ENCODE measurements at places on chromosomes 3 and 15.

DNA sequence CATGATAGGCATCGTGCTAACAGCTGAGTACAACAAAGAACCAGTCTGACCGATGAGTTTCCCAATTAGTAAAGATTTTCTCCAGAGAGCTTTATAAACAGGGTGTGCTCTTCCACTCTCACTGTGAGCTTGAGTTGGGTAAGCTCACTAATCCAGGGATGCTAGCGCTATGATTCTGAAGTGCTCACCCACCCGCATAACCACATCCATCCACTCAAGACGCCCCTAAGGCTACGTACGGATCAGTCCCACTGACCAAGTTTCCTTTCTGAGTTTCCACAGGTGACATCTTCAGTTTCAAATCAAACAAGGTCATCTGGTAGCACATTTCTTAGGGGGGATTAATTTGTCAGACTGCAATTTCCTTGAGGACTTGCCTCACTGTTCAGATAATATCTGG lies 141.1 kb upstream of the ABI3BP start:
- no peak for DNase-seq

DNA sequence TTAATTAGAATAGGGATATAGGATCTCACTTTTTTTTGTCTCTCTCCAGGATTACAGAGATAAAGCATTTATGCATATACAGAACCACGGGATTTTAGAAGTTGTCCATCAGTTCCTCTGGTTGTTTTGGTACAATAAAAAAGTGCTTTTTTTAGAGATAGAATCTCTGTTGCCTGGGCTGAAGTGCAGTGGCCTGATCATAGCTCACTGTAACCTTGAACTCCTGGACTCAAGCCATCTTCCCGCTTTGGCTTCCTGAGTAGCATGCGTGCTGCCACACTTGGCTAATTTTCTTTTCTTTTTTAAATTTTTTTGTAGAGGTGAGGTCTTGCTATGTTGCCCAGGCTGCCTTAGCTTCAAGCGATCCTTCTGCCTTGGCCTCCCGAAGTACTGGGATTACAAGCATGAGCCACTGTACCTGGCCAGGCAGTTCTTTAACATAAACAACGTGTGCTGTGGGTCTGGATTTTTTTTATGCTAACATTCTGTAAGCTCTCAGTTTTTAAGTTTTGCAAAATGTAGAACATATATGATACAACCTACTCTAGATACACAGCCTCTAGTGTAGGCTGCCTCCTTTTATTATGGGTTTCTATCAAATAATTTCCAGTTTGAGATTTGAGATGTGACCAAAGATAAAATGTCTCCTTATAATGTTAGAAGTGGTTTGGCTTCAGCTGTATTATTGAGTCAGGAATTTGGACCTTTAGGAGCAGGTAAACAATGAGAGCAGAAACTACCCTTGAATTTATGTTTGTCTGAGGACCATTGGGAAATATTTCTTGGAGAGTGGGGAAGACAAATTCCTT lies 57.4 kb upstream of the ULK4 start:
- no peak for DNase-seq

- no peak for DNase-seq
Observed at GRCh38 chr3:11385326-11385725, 113.1 kb downstream of the ATG7 start.

DNA sequence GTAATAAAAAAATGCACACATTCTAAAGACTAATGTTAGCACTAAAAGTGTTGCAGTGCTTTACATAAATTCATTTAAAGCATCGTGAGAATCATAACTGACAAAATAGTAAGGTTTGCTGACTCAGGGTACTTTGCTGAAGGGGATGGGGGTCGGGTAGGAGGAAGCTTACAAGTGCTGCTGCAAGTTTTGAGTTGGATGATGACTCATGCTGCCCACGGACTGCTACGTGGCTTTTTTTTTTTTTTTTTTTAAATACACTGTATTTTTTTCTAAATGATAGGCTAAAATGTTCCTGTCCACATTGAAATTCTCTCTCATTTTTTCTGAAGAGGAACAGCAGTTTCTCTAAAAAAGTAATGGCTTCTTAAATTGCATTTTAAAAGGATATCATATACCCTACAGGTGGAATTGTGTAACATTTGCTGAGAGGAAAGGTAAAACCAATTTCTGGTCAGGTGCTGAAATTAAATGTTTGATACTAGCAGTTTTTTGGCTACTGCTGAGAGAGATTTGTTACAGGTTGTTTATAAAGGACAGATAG lies 2.2 kb downstream of the MAPK6 start:
- DNase-seq, result peak; percentile 12

- no peak for DNase-seq
Observed at GRCh38 chr15:49134683-49135341, 20.6 kb downstream of the COPS2 start.
